Activated naive CD4-positive, alpha-beta T cell treated with anti-CD3 and anti-CD28 coated beads, Interleukin-2, amount 50 U/mL, for 72 hours (primary cell): ENCODE measurements at places on chromosomes 1 and 21.
A peak's percentile ranks its signal among the peaks of the same experiment; 100 is the strongest.

- no peak for DNase-seq
Measured at GRCh38 chr1:171803045-171803444, 21.6 kb downstream of the METTL13 start.

GRCh38 chr1:211623515-211623914 lies 44.6 kb upstream of the SLC30A1 start:
- no peak for DNase-seq

DNA sequence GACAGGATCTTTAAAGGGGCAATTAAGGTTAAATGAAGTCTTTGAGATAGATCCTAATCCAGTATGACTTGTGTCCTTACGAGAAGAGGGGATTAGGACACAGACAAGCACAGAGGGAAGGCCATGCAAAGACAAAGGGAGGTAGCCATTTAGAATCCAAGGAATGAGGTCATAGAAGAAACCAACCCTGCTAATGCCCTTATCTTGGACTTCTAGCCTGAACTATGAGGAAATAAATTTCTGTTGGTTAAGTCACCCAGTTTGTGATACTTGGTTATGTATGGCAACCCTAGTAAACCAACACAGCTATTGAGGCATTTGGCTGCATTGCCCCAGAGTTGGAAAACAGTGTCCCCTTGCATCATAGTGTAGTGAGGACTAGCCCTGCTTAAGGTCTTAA lies 121.3 kb downstream of the MAST2 start:
- DNase-seq, result no peak

DNA sequence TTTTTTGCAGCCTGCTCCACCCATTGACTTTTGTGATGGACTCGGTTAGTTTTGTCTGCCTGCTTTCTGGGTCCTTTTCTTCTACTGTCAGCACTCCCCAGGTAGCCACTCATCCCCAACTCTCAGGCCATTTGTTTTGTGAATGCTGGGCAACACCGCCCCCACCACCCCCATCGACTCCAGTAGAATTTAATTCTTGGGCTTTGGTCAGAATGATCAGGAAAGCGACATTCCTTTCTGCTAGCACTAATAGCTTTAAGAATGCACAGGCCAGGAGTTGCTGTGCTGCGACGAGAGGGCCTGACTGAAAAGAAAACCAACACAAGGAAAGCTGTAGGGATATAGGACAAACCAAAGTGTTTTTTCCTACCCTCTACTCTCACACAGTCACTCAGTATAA lies 144.4 kb downstream of the CDC7 start:
- DNase-seq, result no peak

GRCh38 chr1:8015036-8015808 lies 10.9 kb downstream of the ERRFI1 start:
- DNase-seq, result peak; percentile 39

GRCh38 chr1:199665371-199665770 lies 362.1 kb upstream of the NR5A2 start:
- DNase-seq, result no peak

DNA sequence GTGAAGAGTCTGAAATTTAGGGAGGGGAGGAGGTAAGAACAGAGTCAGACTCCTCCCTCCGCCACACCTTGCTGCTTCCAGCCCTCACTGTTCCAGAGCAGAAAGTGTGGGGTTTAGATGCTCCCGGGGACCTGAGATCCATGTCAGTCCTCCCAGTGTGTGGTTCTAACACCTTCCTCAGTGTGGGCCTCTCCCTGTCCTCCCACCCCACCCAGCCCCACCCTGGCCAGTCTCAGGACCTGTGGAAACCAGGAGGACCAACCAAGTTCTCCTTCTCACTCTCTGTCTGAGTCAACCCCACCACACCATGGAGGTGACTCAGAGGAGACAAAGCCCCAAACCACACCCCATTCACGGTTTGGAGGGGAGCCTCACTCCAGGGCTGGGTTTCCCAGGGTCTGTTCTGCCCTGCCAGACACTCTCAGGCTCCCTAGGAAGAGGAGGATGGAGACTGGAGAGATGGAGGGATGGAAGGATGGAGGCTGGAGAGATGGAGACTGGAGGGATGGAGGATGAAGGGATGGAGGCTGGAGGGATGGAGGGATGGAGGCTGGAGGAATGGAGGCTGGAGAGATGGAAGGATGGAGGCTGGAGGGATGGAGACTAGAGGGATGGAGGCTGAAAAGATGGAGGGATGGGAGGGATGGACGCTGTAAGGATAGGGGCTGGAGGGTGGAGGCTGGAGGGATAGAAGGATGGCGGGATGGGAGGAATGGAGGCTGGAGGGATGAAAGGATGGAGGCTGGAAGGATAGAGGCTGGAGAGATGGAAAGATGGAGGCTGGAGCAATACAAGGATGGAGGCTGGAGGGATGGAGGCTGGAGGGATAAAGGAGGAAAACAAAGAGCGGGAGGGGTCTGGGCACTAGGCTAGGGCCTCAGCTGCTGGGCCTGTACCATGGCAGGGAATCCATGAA lies 100.9 kb upstream of the RUNX3 start:
- peak; percentile 88 for DNase-seq

DNA sequence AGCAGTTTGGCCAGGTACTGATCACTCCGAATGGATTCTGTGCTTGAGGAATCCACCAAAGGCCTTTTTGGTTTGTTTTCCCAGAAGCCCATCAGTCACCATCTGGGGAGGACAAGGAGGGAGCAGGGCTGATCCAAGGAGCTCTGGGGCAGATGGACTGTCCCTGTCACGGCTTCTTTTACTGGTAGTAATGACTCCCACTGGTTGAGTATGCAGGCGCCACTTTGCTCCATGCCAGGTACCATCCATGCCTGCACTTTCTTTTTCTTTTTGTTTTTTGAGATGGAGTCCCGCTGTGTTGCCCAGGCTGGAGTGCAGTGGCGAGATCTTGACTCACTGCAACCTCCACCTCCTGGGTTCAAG lies 101.7 kb downstream of the UBIAD1 start:
- DNase-seq, result no peak

GRCh38 chr1:57794078-57794477 lies 370.2 kb upstream of the DAB1 start:
- DNase-seq, result no peak
